ENCODE measurements at places on chromosomes 16 and 17.

- no peak for DNase-seq
These were observed 40.5 kb upstream of the KLHDC4 start for GRCh38 chr16:87806261-87806640.

- DNase-seq, result no peak
These were observed 25.6 kb downstream of the ATP6V0A1 start for GRCh38 chr17:42484304-42484703.

DNA sequence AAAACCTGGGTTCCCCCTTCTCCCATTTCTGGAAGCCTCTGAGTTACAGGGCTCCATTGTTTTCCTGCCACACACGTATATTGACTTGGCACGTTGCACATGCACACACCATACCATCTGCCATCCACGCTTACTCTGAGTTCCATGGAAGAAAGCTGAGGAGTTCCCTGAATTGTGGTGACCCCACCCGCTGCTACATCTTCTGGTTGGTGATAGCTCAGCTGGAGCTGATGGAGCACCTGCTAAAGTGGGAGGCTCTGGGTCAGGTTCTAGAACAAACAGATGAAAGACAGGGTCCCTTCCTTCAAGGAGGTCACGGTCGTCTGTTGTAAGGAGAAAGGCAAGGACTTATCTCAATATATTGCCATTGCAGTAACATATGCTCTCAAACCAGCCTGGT, 41.1 kb downstream of the TMEM11 start:
- no peak for DNase-seq

DNA sequence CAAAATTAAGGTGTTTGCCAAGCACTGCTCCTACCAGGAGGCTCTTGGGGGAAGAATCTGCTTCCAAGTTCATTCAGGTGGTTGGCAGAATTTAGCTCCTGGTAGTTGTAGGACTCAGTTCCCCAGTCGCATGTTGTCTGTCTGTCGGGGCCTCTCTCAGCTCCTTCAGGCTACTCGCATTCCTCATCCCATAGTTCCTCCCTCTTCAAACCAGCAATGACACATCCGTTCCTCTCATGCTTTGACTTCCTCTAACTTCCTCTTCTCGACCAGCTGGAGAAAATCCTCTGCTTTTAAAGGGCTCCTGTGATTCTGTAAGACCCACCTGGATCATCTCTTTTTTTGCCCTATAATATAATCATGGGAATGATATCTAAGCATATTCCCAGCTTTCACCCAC, 108.1 kb downstream of the PMP22 start:
- no peak for DNase-seq

DNA sequence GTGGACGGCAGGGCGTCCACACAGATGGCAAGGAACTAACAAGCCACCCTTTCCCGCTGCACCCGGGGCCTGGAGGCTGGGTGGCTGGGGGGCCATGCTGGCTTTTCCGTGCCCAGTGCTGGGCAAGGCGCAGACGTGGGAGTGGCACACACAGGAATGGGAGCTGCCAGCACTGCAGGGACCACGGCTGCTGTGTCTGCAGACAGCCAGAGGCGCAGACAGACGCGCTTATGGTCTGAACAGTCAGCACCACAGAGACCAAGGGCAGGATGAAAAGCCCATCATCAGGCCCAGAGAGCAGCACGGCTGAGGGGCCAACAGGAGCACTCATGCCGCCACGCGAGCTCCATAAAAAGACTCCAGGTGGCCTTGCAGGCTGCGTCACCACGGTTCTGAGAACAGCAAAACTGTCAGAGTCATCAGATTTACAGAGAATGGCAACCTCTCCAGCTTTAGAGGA, 24.0 kb downstream of the PDIA2 start:
- no peak for DNase-seq

All from GM12892 (cell line).